ENCODE measurements at places on chromosomes 2 and 18.

- H3K4me3 ChIP-seq = no peak overlapping the region
- no peak for DNase-seq
- peaks cover 22% of the 10 kb centered on the region for H3K4me1 ChIP-seq
- H3K27ac ChIP-seq = no peak overlapping the region
- peaks cover 24% of the 10 kb centered on the region for H3K27me3 ChIP-seq
- H3K36me3 ChIP-seq = no peaks in the 10 kb centered on the region
These were observed 5.0 kb upstream of the IL1RN start for GRCh38 chr2:113122364-113122763.

DNA sequence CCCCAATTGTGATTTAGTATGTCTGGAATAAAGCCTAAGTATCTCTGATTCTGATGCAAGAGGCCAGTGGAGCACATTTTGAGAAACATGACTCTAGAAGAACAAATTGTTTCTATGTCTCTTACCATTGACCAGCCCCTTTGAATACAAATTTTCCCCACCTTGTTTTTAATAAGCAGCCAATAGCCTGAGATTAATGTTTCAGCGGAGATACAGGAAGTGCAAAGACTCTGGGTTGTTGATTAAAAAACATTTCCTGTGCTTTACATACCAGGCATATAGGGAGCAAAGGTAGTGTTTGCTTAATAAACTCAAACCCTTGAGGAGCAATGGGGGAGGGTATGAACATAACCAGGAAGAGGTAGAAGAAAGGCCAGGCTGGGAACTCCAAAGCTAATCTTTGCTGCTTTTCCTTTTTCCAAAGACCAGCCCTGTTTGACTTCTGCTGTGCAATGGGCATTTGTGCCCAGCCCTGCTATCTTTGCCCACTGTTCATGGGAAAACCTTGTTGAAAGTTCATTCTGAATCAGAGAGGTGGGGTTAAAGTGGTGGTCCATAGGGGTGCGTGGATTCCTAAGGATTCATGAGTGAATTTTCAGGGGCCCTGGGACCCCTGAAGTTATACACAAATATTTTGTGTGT lies 29.3 kb downstream of the UPP2 start:
- DNase-seq = no peak
- no peaks in the 10 kb centered on the region for H3K36me3 ChIP-seq
- H3K4me1 ChIP-seq = no peaks in the 10 kb centered on the region
- no peak overlapping the region for H3K27ac ChIP-seq

- H3K4me1 ChIP-seq = peaks cover 36% of the 10 kb centered on the region
- H3K27ac ChIP-seq = no peak overlapping the region
- no peak overlapping the region for H3K4me3 ChIP-seq
- no peak for DNase-seq
- peaks cover 5% of the 10 kb centered on the region for H3K27me3 ChIP-seq
These were observed 14.0 kb upstream of the ARID5A start for GRCh38 chr2:96522304-96523203.

DNA sequence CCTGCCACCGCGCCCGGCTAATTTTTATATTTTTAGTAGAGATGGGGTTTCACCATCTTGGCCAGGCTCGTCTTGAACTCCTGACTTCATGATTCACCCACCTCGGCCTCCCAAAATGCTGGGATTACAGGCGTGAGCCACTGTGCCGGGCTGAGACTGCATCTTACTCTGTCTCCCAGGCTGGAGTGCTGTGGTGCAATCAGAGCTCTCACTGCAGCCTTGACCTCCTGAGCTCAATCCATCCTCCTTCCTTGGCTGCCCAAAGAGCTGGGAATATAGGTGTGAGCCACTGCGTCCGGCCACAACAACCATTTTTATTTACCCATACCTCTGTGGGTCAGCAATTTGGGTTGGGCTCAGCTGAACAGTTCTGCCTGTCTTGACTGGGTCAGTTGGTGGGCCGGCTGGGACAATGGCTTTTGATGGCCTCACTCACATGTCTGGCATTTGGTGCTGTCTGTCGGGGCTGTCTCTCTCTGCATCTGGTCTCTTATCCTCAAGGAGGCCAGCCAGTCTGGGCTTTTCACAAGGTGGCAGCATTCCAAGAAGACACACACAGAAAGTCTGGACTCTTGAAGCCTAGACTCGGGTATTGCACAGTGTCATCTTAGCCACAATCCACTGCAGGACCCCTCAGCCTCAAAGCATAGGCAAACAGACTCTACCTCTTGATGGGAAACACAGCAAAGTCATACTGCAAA lies 116.8 kb upstream of the GATA6 start:
- H3K4me1 ChIP-seq = no peaks in the 10 kb centered on the region
- no peak overlapping the region for H3K4me3 ChIP-seq
- H3K36me3 ChIP-seq = no peaks in the 10 kb centered on the region
- no peak for DNase-seq
- no peaks in the 10 kb centered on the region for H3K27me3 ChIP-seq

GRCh38 chr2:176561706-176562105 lies 292.5 kb downstream of the MTX2 start:
- H3K4me3 ChIP-seq = no peak overlapping the region
- DNase-seq = no peak
- H3K27ac ChIP-seq = no peak overlapping the region
- H3K36me3 ChIP-seq = no peaks in the 10 kb centered on the region
- peaks cover 37% of the 10 kb centered on the region for H3K27me3 ChIP-seq

DNA sequence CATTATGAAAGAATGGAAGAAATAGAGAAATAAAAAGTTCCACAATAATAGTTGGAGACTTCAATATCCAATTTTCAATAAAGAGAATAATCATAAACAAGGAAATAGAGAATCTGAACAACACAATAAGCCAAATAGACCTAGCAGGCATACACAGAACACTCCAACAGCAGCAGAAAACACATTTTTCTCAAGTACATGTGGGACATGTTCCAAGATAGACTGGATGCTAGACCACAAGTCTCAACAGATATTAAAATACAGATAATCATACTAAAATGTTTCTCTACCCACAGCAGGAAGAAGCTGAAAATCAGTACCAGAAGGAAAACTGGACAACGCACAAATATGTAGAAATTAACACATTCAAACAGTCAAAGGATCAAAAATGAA lies 113.9 kb downstream of the USP34 start:
- no peak for DNase-seq
- no peaks in the 10 kb centered on the region for H3K27me3 ChIP-seq
- no peak overlapping the region for H3K27ac ChIP-seq
- H3K4me1 ChIP-seq = peaks cover 12% of the 10 kb centered on the region

DNA sequence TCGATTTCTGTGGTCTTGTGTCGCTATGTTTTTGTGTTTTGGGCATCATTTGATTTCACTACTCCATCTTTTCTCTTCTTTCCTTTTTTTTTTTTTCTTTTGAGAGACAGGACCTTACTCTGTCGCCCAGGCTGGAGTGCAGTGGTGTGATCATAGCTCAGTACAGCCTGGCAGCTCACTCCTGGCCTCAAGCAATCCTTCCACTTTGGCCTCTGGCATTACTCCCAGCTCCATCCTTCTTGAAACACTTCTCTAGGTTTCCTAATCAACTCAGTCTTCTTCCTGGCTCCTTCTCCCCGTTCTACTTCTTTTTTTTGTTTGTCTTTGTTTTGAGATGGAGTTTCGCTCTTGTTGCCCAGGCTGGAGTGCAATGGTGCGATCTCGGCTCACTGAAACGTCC lies 26.5 kb downstream of the TCF23 start:
- H3K4me1 ChIP-seq = peaks cover 1% of the 10 kb centered on the region
- no peaks in the 10 kb centered on the region for H3K36me3 ChIP-seq
- no peak overlapping the region for H3K27ac ChIP-seq
- H3K27me3 ChIP-seq = peaks cover 38% of the 10 kb centered on the region
- no peak for DNase-seq

GRCh38 chr2:20617892-20618467 lies 32.9 kb downstream of the HS1BP3 start:
- no peaks in the 10 kb centered on the region for H3K27me3 ChIP-seq
- H3K4me3 ChIP-seq = no peak overlapping the region
- H3K4me1 ChIP-seq = no peaks in the 10 kb centered on the region
- no peaks in the 10 kb centered on the region for H3K36me3 ChIP-seq

DNA sequence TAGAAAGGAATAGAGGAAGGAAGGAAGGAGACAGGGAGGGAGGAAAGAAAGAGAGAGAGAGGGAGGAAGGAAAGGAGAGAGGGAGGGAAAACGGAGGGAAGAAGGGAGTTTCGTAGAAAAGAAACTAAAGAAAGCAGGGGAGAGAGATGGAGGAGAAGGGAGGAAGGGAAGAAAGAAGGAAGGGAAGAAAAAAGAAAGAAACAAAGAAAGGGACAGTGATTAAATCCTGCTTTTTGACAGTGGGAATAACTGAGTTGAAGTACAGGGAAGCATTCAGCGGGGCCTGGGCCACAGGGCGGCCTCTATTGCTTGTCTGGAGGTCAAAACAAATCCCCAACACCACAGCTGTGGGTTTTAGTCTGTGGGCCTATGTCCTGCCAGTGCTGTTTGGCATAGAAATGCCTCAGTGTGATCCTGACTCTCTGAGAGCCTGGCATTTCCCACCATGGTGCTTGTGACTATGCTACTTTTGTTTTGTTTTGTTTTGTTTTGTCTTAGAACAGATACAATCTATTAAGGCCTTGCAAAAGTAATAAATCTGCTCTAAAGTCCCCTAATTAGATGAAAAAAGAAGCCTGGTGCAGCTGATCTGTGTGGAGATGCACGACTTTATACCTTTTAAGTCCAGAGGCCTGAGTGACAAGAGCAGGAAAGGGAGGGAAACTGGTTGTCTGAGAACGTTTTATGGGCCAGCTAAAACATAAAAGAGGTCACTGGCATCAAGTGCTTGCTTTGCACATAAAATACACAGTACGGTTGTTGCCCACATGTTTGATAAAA lies 40.0 kb downstream of the IL1RL2 start:
- no peak for DNase-seq
- H3K27me3 ChIP-seq = no peaks in the 10 kb centered on the region
- H3K4me1 ChIP-seq = peaks cover 43% of the 10 kb centered on the region
- no peak overlapping the region for H3K4me3 ChIP-seq
- peaks cover 10% of the 10 kb centered on the region for H3K36me3 ChIP-seq

DNA sequence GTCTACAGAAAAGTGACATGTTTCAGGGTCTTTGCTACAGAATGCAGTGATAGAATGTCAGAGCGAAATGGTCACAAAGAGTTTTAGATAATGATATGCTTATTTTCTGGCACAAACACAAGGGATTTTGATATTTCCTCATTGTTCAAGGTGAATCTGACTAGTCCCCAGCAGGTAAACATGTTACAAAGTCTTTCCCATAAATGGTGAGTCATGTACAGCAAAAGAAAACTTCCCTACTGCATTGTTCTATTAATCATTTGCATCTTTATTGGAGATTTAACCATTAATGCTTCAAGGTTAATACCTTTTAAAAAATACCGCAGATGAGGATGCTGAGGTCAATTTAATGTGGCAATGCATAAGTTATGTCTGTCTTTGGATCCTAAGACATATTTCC lies 19.1 kb upstream of the TRIB2 start:
- peaks cover 2% of the 10 kb centered on the region for H3K27me3 ChIP-seq
- H3K4me1 ChIP-seq = peaks cover 7% of the 10 kb centered on the region
- no peak for DNase-seq
- no peak overlapping the region for H3K4me3 ChIP-seq
- peaks cover 2% of the 10 kb centered on the region for H3K36me3 ChIP-seq

- no peak overlapping the region for H3K27ac ChIP-seq
- H3K36me3 ChIP-seq = no peaks in the 10 kb centered on the region
- no peak for DNase-seq
- H3K27me3 ChIP-seq = no peaks in the 10 kb centered on the region
- no peaks in the 10 kb centered on the region for H3K4me1 ChIP-seq
These were observed 309.0 kb downstream of the RDH14 start for GRCh38 chr2:18251486-18251885.

DNA sequence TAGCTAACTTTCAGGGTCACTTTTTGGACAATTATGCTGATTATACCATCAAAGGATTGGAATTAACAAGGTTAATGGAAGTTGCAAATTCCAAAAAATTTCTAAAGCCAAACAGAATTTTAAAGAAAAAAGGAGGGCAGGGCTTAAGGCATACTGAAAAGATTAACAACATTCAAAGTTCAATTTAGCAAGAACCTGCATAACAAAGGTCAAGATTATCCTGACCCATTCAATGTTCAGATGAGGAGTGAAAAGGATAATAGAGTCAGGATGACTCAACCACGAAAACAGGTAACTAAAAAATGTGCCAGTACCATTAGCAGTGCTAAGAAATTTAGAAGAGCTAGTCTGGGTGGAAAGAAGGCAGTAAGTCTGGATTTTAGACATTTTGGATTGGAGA lies 139.8 kb upstream of the HNMT start:
- H3K36me3 ChIP-seq = no peaks in the 10 kb centered on the region
- H3K27me3 ChIP-seq = peaks cover 5% of the 10 kb centered on the region
- H3K4me1 ChIP-seq = no peaks in the 10 kb centered on the region
- H3K4me3 ChIP-seq = no peak overlapping the region
- DNase-seq = no peak

DNA sequence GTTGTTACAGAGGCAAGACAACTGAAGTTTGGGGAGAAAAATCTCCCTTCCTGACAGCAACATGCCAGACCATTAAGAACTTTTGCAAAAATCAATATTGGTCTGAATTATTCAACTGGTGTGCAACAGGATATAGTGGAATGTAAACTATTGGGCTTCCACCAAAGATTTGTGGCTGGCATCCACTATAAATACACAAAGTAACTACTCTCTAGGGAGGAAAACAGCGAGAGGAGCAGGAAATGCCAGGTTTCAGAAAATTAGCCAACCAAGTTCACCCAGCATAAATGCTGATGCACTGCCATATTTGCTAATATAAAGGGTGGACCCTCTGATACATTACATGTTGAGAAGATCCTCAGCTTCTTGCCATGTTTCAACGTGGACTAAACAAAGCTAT lies 267.6 kb upstream of the LYPD1 start:
- H3K27me3 ChIP-seq = no peaks in the 10 kb centered on the region
- no peak for DNase-seq

DNA sequence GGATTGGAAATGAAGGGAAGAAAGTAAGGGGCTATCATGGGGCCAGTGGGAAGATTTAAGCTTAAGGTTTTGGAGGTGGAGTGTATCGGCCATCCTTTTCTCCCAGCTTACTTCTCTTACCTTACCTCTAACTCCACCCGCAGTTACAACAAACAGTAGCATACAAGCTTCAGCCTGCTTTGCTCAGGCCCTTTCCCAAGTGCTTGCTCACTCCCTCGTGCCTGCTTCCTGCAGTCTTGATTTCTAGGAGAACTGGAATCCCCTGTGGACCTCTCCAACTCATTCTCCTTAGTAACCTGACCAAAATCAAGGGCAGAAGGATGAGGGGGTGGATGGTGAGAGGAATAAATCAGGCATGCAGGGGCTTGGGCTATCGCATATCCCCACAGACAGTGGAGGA lies 5.8 kb upstream of the LYG2 start:
- H3K4me3 ChIP-seq = no peak overlapping the region
- no peaks in the 10 kb centered on the region for H3K4me1 ChIP-seq
- no peak overlapping the region for H3K27ac ChIP-seq
- no peak for DNase-seq

- no peak for DNase-seq
- peaks cover 10% of the 10 kb centered on the region for H3K27me3 ChIP-seq
- H3K4me1 ChIP-seq = no peaks in the 10 kb centered on the region
- H3K27ac ChIP-seq = no peak overlapping the region
- H3K36me3 ChIP-seq = no peaks in the 10 kb centered on the region
These were observed 88.1 kb downstream of the SPIRE1 start for GRCh38 chr18:12569791-12570190.

Data from activated naive CD8-positive, alpha-beta T cell treated with anti-CD3 and anti-CD28 coated beads, Interleukin-2, amount 10 ng/mL, durations not matched to agents 7 days and 5 days (primary cell).